ENCODE measurements at places on chromosomes 1 and 21. TPM values are rescaled to one million over a fixed set of nuclear protein-coding genes. Genes with fewer than 3 reads are reported as not detected.
A peak's percentile ranks its signal among the peaks of the same experiment; 100 is the strongest.

The PLXNA2 gene
- 0.11 TPM for polyA plus RNA-seq

The TATDN3 gene
- polyA plus RNA-seq, result 18.5 TPM

The NHLH1 gene
- polyA plus RNA-seq, result not detected

- no peak for DNase-seq
Observed at GRCh38 chr1:167722870-167723251, 1.1 kb downstream of the MPZL1 start.

DNA sequence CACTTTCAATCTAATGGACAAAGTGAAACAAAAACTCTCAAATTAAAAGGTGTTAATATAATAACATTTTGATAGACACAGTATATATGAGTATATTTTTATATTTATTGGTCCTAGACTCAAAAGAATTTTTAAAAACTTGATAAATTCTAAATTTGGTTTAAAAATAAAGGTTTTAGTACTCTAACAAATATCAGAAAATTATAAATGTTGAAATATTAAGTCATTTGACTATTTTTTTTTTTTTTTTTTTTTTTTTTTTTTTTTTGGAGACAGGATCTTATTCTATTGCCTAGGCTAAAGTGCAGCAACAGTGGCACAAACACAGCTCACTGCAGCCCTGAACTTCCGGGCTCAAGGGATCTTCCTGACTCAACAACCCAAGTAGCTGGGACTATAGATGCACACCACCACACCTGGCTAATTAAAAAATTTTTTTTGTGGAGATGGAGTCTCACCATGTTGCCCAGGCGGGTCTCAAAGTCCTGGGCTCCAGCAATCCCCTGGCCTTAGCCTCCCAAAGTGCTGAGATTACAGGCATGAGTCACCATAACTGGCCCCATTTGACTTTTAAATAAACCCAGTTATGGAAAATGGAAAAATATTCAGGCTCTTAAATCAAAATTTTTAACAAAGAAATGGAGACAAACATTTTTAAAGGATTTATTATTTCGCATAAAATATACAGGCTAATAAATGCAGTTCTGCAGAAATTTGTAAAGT, 60.8 kb upstream of the RBM34 start:
- no peak for DNase-seq

DNA sequence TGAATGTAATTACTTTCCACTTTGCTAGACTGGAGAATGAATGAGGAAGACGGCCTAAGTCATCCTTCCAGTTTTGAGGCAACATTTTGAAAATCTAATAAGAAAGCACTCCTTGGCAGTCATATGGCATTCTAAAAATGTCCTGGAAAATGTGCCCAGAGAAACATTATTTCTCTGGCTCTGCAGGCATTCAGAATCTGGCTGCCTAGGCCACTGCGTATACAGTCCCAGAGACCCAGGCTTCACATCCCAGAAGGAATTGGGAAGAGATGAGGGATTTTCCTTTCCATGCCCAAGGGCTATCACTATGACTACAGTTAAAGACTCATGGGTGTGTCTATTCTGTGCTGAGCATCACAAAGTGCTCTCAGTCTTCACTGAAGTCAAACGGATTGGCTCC, 92.9 kb downstream of the BEND5 start:
- no peak for DNase-seq

DNA sequence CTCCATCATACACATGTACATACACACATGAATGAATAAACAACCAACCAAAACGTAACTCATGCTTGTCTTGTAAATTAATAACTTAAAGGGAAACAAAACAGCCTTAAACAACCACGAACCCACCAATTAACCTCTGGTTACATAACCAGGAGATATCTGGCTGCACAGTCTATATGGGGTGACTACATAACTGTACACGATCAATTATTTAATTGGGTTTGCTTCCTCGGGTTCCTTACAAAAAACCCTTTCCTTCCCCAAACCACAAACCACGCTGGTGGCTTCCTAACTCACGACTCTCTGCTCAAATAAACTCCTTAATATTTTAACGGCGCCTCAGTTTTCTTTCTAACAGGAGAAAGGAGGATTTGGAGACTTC, 744 bp downstream of the ZNF670 start:
- DNase-seq, result peak; percentile 13

DNA sequence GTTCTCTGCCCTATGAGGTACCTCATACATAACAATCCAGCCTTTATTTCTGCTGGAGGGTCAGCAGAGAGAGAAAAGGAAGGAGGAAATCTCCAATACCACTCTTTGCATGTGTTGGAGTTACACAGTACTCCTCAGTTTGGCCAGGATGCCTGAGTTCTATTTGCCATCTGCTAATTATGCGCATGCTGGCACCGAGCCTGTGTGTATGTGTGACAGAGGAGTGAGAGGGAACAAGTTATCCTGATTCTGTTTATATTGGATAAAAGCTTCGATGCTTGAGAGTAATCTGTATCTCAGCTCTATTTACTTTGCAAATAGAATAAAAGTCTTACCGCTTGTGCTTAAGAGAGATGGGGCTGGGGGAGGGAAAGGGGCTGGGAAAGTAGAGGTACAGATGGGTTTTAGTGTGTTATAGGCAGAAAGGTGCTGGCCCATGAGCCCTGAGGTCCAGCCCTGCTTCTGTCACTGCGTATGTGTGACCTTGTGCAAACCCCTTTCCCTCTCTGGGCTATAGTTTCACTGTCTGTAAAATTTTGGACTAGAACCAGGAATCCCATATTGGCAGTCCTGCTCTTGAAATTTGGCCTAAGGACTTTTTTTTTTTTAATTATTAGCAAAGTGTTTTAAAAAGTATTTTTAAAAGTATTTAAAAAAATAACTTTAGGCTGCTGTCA, 54.5 kb upstream of the PLXNA2 start:
- DNase-seq, result no peak

DNA sequence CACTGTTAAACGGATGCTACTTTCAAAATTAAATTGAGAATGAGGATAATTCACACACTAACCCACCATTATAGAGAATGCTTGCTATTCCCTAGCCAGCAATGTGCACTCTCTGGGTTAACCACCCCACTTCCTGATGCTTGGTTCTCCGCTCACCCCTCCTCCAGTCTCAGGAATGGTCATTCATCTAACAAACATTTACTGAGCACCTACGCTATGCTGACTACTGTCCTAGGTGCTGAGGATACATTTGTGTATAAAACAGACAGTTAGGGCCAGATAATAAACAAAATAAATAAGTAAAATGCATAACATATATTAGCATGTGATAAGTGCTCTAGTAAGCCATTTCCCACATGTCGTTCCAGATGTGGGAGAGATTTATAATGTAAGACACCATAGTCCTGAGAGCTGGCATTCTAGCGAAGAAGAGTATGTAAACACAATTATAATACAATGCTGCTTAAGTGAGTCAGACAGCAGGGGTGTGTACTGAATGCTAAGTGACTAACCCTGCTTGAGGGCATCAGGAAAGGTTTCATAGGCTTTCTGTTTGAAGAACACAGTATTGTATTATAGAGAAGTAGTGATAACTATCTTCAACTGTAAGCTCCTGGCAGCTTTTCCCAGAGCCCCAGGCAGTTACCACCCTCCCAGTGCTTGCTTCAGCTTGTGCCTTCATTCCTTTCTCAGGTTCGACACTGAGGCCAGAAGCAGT, 126.7 kb upstream of the CACHD1 start:
- DNase-seq, result no peak

GRCh38 chr1:20160034-20160433, 20.9 kb downstream of the PLA2G2F start:
- DNase-seq, result no peak

DNA sequence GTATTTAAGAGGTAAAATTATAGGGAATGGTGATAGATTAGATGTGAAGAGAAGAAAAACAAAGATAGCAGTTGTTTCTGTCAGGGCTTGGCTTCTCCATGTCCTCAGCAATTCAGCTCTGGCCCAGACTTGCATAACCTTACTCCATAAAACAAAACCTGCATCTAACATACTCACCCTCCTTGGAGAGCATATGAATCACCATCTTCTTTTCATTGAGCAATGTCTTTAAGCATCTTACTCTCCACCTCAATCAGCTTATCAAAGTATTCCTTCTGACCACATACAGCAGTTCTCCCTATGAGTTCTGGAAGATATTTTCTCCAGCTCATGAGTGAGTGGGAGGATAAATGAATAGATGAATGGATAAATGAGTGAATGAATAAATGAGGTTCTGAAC, 49.0 kb downstream of the RAB3B start:
- no peak for DNase-seq

DNA sequence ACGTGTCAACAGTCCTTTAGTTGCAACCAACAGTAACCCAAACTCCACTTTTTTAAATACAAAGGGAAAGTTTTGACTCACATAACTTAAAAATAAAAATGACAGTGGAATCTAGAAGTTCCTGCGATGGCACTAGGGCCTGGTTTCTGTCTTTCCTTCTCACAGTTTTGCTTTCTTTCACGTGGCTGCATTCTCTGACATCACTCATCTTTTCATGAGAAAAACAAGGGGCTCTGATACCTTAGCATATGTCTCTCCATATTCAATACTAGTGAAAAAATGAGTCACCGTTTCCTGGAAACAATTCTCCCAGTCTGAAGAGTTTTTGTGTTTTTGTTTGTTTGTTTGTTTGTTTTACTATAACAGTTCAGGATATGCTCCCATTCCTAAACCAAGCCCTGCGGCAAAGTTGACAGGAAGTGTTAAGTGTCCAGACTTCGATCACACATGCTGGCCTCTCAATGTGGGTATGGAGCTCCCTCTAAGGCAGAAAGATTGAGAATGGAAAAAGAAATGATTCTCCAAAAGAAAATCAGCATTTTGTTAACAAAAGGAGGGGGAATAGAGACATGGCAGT, 483.3 kb downstream of the TTLL7 start:
- no peak for DNase-seq

DNA sequence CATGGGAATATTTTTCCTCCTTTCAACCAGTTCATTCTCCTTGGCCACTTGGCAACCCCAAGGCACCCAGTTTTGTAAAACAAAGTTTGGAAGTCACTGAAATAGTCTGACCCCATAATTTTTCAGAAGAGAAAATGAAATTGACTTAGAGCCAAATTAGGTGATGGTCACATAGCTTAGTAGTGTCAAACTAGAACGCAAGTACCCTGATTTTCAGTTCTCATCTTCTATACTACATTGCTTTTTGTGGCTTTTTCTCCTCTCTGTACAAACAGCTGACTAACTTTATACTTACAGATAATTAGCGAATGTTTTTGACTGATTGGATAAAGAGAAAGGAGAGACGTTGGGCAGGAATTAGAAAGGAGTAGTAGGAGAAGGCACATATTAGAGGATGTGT, 33.1 kb downstream of the IARS2 start:
- DNase-seq, result no peak

DNA sequence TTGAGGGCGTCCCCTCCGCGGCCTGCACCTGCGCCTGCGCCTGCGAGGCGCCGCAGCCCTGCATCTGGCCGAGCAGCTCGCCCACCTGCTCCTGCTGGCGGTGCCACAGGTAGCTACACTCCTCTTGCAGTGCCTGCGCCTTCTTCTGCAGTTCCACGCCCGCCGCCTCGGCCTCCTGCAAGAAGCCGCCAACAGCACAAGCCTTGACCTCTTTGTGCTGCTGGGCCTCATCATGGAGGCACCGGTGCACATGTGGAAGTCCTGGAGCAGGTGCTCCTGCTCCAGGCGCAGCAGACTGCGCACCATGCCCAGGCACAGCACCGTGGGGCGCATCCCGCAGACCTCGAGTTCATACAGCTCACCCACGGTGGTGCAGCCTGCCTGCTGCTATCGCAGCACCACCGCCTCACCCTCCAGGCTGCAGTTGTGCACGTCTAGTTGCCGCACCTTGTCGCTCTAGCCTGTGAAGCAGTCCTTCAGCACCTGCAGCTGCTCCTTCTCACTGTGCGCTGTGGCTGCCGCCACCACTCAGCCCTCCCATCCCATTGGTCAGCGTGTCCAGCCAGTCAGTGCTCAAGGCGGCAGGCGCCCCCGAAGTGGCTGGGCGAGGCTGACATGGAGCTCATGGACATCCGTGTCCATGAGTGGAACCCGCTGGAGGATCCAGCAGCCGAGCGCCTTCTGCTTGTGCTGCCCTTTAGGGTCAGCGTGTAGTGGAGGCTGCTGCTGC, 12.2 kb upstream of the CD2 start:
- no peak for DNase-seq
